ENCODE measurements at places on chromosomes 2 and 18. TPM values are rescaled to one million over a fixed set of nuclear protein-coding genes. Genes with fewer than 3 reads are reported as not detected.

ANKRD62 gene
- total RNA-seq: not detected

PRSS56 gene
- total RNA-seq: not detected

ESPNL gene
- total RNA-seq: 0.13 TPM

NRP2 gene
- total RNA-seq: 11.5 TPM

IL18R1 gene
- 3.6 TPM for total RNA-seq

SCYGR4 gene
- 5.1 TPM for total RNA-seq

EFR3B gene
- 1.8 TPM for total RNA-seq

ARHGEF33 gene
- 1.4 TPM for total RNA-seq

DNA sequence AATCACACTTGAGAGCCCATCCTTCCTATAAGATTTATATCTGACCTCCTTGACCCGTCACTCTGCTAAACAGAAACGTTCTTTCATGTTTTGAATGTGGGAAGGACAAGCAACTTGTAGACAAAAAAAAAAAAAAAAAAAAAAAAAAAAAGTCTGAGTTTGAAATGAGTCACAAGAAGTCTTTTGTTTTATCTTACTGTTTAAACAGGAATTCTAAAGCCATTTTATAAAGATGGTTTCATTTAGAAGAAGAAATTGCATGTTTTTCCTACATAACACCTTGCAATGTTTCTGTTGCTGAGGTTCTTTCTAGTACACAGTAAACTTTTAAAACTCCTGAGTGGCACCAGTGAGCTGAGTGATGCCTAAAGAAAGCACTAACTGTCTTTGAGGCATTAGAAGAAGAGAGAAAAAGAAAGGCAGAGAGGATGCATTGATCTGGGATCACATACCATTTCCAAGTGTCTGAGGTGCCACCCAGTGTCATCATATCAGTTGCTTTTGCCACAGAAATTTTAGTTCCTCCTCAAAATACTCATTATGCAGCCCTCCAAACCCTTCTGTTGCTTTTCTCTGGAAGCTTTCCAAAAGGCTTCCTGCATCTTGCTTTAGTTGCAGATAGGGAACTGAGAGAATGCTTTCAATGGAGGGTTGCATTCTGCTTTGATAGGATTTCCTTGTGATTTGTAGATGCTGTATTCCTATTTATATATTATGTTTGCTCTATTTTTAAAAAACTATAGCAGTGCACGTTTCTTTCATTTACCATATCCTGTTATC, 69.1 kb downstream of the ACVR2A start:
- DNase-seq: no peak

GRCh38 chr2:97645112-97645694, 659 bp upstream of the COX5B start:
- no peak for DNase-seq

DNA sequence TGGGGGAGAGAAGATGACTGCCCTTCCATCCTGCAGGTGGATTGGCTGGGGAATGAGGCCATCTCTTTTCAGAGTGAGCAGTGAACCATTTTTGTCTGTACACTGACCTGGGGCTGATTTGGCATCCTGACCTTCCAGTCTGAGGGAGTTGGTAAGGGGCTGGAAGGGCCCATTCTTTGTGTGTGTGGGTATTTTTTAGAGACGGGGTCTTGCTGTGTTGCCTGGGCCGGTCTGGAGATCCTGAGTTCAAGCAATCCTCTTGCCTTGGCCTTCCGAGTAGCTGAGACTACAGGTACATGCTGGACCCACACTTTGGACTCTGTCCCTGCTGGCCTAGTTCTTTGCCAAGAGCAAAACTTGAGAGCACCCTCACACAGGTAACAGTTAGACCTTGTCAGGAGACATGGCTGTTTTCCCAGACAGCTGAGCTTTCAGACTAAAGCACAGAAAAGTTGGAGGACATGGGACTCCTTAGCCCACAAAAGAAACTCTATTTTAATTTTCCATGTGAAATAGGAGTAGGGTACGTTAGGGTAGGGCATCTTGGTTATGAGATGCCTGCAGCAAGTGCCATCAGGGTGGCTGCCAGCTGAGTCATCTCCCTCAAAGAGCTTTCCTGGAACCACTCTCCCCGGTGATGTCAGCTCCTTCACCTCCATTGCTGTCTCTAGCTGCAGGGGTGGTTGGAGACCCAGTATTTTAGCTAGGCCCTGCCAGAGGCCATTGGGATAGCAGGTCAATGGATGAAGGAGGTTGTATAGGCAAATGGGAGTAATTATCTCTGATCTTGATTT, 60.7 kb downstream of the DGKD start:
- DNase-seq: peak; percentile 74

- DNase-seq: no peak
Measured at GRCh38 chr2:11530864-11531465, 2.9 kb upstream of the GREB1 start.

- no peak for DNase-seq
Measured at GRCh38 chr2:85427300-85427835, 8.9 kb downstream of the SH2D6 start.

DNA sequence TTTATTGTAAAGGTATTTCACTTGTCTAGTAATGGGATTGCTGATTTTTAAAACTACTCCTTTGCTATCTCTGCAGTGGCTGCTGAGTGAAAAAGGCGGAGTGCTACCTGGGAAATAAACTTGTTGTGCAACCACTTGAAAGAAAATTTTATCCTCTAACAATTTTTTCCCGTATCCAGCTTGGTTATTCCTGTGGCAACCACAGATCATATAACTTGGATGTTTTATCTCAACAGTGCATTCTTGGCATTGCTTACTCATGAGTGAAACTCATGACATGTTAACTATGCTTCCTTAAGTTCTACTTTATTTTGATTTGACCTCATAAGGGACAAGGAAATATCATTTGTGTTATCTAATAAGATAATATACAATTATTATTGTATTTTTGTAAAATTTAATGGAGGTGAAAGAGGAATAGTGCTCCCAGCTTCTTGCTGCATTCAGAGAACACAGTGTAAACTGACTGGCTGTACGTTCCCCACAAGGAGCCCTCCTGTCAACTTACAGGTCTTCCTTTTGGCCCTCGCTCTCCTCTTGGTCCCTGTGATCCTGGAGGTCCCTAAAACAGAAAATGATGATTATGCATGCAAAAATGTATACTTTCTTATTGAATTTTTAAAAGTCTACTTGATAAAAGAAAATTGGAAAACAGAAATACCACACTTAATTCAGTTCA, 82.7 kb downstream of the COL5A2 start:
- DNase-seq: no peak

DNA sequence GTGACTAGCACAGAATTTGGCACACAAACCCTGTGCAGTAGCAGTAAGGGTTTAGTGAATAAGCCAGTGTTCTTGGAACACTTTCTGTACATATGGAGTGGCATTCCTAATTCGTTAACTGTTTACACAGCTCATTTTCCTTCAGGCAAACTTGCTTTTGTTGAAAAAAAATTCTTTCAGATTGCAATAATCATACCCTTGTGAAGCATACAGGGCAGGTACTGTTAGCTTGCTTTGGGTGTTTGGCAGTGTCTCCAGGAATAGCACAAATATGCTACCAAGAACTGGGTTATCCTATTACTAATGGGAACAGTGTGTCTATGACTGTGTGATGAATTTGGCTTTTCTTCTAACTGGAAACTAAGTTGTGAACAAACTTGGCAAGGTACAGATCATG, 33.4 kb downstream of the UGP2 start:
- DNase-seq: no peak

- DNase-seq: no peak
Measured at GRCh38 chr2:232431705-232432590, 24.0 kb upstream of the ALPI start.

GRCh38 chr2:60336442-60337141, 216.9 kb downstream of the BCL11A start:
- no peak for DNase-seq

GRCh38 chr2:107182981-107183380, 297.0 kb upstream of the ST6GAL2 start:
- DNase-seq: no peak

GRCh38 chr2:193929131-193929530, 1727.9 kb upstream of the SLC39A10 start:
- DNase-seq: no peak

DNA sequence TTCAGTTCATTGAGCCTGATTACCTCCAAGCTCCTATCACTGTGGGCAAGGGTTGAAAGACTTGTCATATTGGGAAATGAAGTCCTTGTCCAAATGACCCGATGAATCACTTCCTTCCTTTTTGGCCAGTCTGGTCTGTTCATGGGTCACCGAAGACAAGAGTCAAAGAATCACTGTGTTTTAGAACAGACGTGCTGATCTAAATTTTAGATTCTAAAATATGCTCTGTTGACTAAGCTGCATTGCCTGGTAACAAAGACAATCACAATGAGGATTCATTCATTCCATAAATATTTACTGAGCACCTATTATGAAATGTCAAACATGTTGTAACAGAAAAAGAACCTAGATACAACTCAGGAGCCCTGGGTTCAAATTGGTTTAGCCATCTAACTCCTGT, 99.4 kb upstream of the RND3 start:
- no peak for DNase-seq

DNA sequence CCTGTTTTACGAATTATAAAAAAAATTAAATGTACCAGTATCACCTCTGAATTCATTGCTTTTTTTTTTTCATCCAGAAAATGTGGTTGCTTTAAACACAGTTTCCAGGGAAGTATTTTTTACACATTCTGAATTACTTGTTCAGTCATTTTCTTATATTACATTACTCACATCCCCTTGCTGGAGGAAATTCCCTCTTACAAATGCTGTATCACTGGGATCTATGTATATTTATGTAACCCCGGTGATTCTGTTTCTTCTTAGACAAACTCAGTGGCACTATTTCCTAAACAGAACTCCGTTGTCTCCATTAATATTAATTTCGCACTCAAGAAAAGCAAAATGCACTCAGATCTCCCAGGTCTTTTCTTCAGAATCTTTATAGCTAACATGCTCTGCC, 1078.5 kb upstream of the ZEB2 start:
- no peak for DNase-seq

GRCh38 chr2:189927823-189928222, 134.7 kb downstream of the MSTN start:
- DNase-seq: no peak

- no peak for DNase-seq
Measured at GRCh38 chr2:217916504-217917254, 86.1 kb downstream of the TNS1 start.

DNA sequence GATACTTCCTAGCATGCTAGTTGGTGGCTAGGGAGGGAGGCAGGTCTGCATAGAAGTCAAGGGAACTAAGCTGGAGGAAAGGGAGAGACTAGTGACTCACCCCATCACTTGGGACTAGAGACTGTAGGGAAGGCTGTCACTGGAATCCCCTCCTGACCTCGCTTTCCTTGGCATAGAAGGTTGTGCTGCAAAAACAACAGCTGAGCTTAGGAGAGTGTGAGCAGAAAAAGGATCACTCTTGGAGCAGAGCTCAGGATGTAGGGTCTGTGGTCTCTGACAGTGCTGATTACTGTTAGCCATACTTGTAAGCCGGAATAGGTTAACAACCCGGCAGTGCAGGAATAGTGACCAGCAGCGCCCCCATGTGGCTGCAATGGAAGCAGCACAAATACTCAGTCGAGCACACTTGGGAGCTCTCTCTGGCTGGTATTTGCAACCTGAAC, 66.9 kb upstream of the SMAD2 start:
- no peak for DNase-seq

All from lower leg skin (tissue), 4 donors.